Activated CD4-positive, alpha-beta memory T cell treated with anti-CD3 and anti-CD28 coated beads, Interleukin-2, amount 10 ng/mL, durations not matched to agents 7 days and 5 days (primary cell): ENCODE measurements at places on chromosomes 7 and 10. TPM values are rescaled to one million over a fixed set of nuclear protein-coding genes. Genes with fewer than 3 reads are reported as not detected.

Gene CPN1
- total RNA-seq, result not detected

Gene RAB19
- 4.8 TPM for total RNA-seq

Gene LIPF
- total RNA-seq, result not detected

Gene TUBB8
- total RNA-seq, result not detected

- DNase-seq, result no peak
Measured at GRCh38 chr10:34024282-34024681, 689.8 kb upstream of the NRP1 start.

- peak; percentile 28 for DNase-seq
Measured at GRCh38 chr10:130138479-130138866, 2.3 kb downstream of the GLRX3 start.

- no peak for DNase-seq
Measured at GRCh38 chr7:128734890-128735289, 4.3 kb upstream of the CALU start.

- no peak for DNase-seq
Measured at GRCh38 chr7:14095233-14095950, 105.9 kb upstream of the ETV1 start.

GRCh38 chr10:16156681-16157080 is 280.1 kb upstream of the PTER start:
- DNase-seq, result no peak

DNA sequence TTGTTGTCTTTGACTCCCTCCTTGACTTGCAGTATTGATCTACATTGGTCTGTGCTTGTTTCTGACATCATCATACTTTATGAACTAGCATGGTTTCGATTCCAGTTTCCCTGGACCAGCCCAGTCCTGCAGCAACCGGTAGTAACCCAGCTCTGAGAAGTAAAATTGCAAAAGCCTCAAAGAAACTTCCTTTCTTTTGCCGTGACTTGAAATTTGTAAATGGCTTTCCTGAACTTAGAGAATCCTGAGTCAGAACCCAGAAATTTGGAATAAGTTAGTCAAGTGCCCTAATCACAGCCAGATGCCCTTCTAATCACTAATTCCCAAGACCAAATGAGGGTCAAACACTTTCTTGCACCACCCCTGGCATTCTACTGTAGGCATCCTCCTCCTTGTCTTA is 15.0 kb downstream of the TAS2R60 start:
- no peak for DNase-seq

DNA sequence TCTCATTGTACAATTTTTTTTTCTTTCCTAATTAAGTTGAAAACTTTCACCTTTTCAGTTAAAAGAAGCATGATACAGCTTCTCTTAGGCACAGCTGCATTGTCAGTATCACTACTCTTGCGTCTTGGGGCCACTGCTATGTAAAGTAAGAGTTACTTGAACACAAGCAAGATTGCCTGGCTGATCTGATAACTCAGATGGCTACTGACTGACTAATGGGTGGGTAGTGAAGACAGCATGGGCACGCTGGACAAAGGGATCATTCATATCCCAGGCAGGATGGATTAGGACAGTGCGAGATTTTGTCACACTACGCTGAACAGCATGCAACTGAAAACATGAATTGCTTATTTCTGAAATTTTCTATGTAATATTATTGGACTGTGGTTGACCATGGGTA is 11.6 kb upstream of the ADAMTS14 start:
- DNase-seq, result no peak

- no peak for DNase-seq
Measured at GRCh38 chr7:81298951-81299666, 380.3 kb upstream of the SEMA3C start.

GRCh38 chr7:77858278-77858677 is 59.7 kb downstream of the PHTF2 start:
- no peak for DNase-seq

- no peak for DNase-seq
Measured at GRCh38 chr7:117835016-117835664, 38.1 kb downstream of the CTTNBP2 start.

- no peak for DNase-seq
Measured at GRCh38 chr7:112876877-112877276, 86.7 kb upstream of the TMEM168 start.

DNA sequence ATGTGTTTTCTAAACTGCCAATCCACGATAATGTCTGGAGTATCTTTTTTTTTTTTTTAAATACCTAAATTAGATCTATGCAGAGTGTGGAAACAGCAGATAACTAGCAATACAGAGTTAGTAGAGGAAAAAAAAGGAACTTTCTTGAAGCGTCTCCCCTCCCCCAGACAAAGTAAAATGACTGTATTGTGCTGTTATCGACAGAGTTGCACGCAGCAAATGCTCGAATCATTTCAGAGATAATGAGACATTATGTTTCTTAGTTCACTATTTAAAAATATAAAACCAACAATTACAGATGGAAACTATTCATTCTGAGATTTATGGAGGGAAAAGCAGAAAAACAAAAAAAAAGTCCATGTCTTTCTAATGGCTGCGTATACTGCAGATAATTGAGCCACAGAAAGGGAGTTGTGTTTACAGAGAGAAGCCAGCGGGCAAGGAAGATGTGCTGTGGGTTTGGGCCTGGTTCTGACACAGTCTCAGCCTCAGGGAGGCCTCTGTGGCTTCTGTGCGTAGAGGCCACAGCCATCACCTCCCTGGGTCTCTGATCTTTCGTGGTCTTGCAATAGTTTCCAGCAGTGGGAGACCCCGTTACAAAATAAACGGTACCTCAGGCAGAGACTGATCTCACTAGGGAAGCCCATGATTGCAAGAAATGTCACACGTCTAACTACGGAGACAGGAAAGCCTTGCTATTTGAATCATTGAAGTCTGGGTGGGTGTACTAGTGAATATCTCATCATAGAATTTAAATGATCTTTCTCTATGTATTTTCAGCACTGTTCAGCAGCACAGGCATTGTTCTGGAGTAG is 19.1 kb upstream of the KLF6 start:
- peak; percentile 67 for DNase-seq

- no peak for DNase-seq
Measured at GRCh38 chr7:67913604-67914003, 917.0 kb downstream of the TYW1 start.

DNA sequence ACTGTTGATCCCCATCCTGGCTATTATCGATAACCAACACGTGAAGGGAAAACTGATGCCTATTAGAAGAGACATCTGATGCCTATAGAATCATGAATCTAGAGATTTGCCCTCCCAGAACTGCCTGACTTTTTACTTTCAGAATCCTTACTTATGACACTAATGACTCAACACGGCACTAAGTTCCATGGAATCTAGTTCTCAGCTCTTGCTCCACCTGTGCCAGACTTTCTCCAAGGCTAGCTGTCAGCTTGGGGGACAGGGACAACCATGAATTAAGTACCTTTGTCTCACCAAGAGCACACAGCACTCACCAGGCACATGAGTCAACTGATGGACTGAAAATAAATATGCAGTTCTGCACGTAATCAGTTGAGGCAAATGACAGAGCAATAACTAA is 184.2 kb downstream of the FRMD4A start:
- no peak for DNase-seq
